ENCODE measurements at places on chromosomes 16 and 17.

- no peak for DNase-seq
Observed at GRCh38 chr17:37676115-37676925, 33.1 kb upstream of the DDX52 start.

- peak; percentile 61 for DNase-seq
Observed at GRCh38 chr17:40343219-40344119, 21.1 kb downstream of the GJD3 start.

DNA sequence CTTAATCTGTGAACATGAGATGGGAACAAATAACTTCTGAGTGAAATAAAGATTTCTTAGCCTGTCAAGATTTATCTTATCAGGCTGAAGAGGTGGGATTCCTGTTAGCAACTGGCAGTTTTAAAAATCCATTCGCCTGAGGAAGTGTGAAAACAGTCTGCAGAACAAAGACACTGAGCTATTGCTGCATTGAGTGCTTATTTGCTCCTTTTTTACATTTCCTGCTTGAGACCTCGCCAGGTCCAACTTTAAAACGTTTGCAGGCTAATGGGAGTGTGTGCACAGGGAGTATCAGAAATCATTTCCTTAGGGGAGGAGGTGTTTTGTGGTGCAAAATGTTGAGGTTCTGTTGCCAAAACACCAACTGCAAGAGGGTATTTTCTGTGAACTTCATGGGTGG lies 957.8 kb upstream of the RBFOX1 start:
- no peak for DNase-seq

GRCh38 chr16:15493466-15494180 lies 59.2 kb downstream of the BMERB1 start:
- no peak for DNase-seq
